Stimulated activated CD8-positive, alpha-beta memory T cell treated with anti-CD3 and anti-CD28 coated beads, Interleukin-2, amount 100 ng/mL, for 48 hours (primary cell): ENCODE measurements at places on chromosomes 7 and 10.
A peak's percentile ranks its signal among the peaks of the same experiment; 100 is the strongest.

DNA sequence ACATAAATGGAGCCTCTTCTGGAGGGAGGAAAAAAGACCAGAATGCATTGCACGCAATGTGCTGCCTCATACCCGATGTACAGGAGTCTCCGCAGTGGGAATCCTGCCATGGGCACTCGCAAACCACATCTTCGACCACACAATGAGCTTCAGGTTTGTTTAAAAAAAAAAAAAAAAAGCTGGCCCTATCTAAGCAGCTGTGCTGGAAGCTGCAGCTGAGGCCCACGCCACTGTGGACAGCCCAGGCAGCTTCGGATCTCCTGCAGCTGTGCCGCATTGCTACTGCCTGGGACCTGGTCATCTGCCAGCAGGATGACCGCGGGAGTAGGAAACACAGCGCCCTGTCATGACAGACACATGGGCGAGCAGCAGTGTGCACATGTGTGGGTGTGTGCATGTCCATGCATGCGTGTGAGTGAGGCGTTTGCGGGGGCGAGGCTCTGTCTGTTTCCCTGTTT, 26.0 kb downstream of the EN2 start:
- DNase-seq = no peak

- no peak for DNase-seq
Observed at GRCh38 chr7:93211228-93211818, 14.9 kb downstream of the HEPACAM2 start.

GRCh38 chr7:45050198-45050597, 38.6 kb downstream of the NACAD start:
- DNase-seq = no peak

- DNase-seq = no peak
Observed at GRCh38 chr10:28939281-28940157, 262.2 kb downstream of the BAMBI start.

- DNase-seq = no peak
Observed at GRCh38 chr10:44398271-44398670, 13.4 kb upstream of the CXCL12 start.

GRCh38 chr10:4334015-4334414, 492.0 kb upstream of the AKR1E2 start:
- no peak for DNase-seq

DNA sequence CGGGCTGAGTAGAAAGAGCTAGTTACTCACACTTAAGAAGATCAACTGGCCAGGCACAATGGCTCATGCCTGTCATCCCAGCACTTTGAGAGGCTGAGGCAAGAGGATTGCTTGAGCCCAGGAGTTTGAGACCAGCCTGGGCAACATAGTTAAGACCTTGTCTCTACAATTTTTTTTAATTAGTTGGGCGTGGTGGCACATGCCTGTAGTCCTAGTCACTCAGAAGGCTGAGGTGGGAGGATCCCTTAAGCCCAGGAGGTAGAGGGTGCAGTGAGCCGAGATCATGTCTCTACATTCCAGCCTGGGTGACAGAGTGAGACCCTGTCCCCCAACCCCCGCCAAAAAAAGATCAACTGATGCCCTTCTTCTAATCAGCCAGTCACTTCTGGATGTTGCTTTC, 74.6 kb upstream of the ATP6V0A4 start:
- no peak for DNase-seq

GRCh38 chr10:60934215-60935175, 9.5 kb downstream of the RHOBTB1 start:
- DNase-seq = no peak

GRCh38 chr10:132560241-132560731, 22.7 kb downstream of the INPP5A start:
- DNase-seq = no peak

DNA sequence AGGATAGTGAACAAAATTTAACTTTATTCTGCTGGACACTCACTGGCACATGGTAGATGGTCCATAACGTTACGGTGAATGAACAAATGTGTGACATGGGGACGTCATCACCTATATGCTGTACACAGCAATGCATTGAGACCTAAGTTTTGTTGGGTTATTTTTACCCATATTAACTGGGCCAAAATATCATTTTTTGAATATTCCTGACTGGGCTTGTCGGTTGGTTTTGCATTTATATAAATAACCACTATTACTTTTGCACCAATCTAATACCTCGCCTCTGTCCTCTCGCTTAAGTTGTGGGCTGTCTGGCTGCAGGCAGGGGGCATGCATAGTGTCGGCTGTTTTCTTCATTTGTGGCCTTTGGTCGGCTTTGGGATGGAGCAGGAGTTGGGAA, 161.7 kb downstream of the USP6NL start:
- no peak for DNase-seq

- no peak for DNase-seq
Observed at GRCh38 chr10:49135575-49136313, 1.9 kb upstream of the FAM170B start.

- DNase-seq = no peak
Observed at GRCh38 chr10:10788761-10789160, 228.9 kb upstream of the CELF2 start.

DNA sequence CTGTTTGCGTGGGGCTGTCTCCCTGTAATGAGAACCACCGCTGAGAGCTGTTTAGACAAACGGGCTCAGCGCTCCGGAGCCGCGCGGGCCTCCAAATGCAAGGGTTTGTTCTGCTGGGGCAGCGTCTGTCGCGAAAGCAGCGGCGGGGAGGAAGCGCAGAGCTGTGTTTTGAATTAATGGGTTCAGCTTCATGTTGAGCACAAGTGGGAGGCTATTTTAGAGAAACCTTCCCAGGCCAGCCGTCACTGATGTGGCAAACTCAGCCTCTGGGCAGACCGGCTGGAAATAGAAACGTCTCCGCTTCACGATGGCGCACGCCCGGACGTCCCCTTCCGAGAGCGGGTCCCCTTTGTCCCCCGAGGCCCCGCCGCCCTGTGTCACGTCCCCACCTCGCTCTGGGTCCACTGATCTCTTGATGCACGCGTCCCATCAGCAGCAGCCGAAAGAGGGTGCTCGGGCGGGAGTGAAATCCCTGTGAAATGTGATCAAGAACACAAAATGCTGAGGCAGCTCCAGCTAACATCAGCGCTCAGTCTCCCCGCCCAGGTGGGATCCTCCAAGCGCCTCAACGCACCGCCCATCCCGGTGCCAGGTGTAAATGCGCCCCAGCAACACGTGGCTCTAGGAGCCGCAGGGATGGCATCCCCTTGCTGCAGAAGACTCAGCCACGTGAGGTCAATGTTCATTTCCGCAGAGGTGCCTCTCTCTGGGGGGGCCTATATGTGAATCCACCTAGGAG, 44.9 kb downstream of the BAMBI start:
- no peak for DNase-seq

DNA sequence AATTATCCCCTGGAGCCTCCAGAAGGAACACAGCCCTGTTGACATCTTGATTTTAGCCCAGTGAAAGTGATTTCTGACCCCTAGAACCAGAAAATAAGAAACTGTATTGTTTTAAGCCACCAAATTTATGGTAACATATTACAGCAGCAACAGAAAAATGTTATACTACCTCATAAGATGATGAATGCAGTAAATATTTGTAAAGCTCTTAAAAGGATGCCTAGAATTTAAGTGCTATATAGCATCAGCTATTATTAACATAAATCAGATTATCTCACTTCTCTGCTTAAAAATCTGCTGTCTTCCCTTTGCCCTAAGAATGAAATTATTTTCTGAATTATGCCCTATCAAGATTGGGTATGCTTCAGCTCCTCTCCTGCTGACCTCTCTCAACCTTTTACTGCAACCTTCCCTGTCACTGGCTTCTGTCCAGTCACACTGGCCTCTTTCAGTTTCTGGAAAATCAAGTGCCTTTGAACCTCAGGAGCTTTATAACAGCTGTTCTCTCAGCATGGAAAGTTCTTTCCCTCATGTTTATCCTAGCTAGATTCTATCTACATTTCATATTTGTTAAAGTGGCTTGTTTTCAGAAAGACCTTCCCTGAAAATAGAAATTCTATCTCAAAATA, 78.9 kb downstream of the GPR37 start:
- no peak for DNase-seq

- DNase-seq = no peak
Observed at GRCh38 chr7:135190703-135191102, 20.2 kb upstream of the CYREN start.

- DNase-seq = no peak
Observed at GRCh38 chr7:39291628-39292410, 274.4 kb upstream of the YAE1 start.

DNA sequence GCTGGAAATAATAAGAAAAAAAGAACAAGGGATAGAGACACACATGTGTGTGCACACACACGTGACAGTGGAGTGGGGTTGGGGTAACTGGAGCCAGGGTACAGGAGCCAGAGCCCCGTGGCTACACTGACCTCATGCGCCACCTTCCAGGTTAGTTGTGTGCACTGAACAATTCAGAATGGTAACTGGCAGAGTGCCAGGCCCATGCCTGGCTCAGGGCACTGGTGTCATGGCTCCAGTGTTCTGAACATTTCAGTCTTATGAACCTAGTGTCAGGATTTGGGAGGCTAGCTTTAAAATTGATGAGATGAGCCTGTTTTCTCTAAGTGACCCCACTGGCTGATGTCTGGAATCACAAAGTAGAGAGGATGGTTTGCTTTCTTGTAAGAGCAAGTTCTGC, 269.6 kb downstream of the SORCS3 start:
- DNase-seq = no peak

GRCh38 chr10:58857251-58857805, 319.1 kb upstream of the PHYHIPL start:
- no peak for DNase-seq

GRCh38 chr7:56811081-56811480, 321.2 kb downstream of the ZNF479 start:
- DNase-seq = no peak

DNA sequence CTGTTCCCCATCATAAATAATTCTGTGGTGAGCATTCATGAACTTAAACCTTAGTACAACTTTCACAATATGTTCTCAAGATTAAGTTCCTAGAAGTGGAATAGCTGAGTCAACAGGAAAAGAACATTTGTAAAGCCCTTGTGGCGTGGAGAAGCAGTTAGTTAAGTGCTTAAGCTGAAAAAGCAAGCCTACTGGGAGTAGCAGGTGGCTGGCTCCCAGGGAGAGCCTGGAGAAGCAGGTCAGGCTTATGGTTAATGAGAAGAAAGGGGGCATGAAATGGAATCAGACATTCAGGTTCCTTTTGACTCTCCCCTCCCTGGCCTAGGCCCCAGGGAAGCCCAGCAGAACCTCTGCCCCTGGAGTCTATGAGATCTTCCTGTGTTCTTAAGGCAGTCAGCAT, 35.3 kb downstream of the VSTM4 start:
- no peak for DNase-seq

DNA sequence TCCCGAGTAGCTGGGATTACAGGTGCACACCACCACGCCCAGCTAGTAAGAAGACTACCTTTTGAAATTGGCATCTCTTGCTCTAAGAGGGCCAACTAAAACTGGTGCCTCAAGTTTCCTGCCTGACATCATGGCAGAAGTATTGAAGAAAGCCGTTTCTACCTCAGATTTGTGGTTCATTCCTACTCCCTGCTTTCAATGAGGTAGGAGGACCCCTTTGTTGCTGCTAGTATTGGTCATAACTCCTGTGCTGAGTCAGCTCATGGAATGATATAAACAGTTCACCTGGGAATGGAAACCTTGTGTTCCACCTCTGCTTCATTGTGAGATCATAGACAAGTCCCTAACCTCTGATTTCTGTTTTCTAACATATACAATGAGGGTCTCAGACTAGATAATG, 82.8 kb downstream of the CDK6 start:
- DNase-seq = no peak

DNA sequence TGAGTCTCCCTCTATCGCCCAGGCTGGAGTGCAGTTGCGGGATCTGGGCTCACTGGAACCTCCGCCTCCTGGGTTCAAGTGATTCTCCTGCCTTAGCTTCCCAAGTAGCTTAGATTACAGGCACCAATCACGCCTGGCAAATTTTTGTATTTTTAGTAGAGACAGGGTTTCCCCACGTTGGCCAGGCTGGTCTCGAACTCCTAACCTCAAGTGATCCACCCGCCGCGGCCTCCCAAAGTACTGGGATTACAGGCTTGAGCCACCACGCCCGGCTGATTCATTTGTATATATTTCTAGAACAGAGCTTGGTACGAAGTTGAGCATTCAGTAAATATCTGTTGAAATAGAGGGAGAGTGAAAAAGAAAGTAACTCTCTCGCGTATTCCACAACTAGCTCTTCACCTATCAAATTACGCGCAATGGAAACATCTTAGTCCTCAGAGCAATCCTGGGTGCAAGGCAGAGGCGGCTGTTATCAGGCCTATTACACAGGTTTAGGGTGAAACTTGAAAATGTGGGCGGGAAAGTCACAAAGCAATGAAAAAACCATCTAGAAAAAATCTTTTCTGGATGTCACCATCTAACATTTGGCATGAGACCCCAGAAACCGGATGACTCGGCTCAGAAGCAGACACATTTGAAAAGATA, 707 bp upstream of the GHITM start:
- DNase-seq = peak; percentile 51
